Activated CD4-positive, alpha-beta T cell treated with anti-CD3 and anti-CD28 coated beads, Interleukin-2, amount 50 U/mL, for 48 hours (primary cell): ENCODE measurements at places on chromosomes 2 and 18.
A peak's percentile ranks its signal among the peaks of the same experiment; 100 is the strongest.

DNA sequence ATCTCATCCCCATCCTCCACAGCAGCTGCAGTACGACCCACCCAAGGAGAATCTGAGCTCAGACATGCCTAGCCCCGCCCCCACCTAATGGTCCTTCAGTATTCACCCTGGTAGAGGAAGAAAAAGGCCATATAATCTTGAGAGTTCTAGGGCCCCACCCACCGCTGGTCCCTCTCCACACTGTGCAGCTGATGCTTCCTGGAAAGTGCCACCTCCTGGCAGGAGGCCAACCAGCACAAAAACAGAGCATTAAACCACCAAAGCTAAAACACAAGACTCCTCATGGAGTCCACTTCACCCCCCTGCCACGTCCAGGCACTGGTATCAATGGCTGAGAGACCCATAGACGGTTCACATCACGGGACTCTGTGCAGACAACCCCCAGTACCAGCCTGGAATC is 40.7 kb downstream of the MC4R start:
- DNase-seq, result no peak

DNA sequence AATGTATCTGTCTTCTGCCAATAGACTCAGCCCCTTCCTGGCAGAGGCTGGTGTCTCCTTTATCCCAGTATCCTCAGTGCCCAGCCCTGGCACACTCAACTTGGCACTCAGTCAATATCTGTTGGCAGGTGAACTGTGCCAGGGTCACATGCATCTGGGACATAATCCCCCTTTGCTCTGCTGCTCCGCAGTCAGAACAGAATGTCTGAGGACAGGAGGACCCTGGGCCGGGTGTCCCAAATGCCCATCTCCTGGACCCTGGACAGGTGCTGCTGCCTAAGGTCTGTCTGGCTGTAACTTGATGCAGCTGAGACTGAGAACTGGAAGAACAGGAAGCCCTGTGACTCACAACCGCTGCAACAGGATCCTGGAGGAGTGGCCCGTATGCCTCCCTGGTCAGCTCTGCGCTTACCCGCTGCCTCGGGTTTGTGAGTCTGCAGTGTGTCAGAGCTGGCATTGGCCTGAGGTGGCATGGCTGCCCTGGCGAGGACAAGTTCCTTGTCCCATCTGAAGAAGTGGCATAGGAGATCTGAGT is 11.4 kb downstream of the HK2 start:
- DNase-seq, result peak; percentile 31

DNA sequence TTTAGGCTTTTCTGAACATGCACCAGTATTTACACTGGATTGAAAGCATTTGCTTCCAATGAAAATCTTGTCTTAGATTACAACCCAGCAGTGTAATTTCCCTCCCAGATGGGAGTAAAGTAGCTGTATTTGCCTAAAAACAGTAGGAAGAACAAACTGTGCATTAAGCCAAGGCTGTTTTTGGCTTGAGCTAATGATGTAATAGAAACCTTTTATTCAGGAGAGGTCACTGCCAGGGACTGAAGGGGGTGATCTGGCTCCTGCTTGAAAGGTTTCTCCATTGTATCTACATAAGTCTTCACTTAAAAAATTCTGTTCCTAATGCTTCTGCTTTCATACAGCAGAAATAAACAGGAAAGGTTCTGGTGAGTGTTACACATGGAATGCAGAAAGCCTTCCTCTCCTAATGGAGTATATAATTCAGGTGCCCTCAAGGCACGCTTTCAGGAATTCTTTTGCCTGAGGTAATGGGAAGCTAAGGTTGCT is 74.4 kb downstream of the MEIS1 start:
- no peak for DNase-seq

GRCh38 chr18:79309614-79310358 is 85.9 kb upstream of the NFATC1 start:
- DNase-seq, result no peak

DNA sequence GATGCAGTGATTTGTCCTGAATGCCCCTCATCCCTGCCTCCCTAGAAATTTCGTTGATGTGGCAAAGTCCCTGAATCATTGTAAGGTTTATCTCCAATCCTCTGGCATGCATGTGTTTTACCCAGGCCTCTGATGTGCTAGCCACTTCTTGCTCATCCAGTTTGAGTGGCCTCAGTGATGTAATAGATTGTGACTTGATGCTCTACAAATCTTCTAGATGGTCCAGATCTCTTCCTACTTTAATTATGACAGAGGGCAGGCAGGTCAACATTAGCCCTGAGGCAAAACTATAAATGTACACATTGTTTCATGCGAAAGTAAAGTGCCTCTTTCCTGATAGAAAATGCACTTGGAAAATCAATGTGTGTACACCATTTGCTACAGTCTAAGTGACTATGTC is 54.5 kb downstream of the LONRF2 start:
- DNase-seq, result no peak

GRCh38 chr2:186603286-186603685 is 13.4 kb downstream of the ITGAV start:
- no peak for DNase-seq
